ENCODE measurements at places on chromosomes 7 and 10.

- no peak for DNase-seq
These were observed 22.0 kb upstream of the SLC26A4 start for GRCh38 chr7:107638594-107638993.

- DNase-seq: no peak
These were observed 1.7 kb downstream of the VPS37D start for GRCh38 chr7:73669288-73669701.

DNA sequence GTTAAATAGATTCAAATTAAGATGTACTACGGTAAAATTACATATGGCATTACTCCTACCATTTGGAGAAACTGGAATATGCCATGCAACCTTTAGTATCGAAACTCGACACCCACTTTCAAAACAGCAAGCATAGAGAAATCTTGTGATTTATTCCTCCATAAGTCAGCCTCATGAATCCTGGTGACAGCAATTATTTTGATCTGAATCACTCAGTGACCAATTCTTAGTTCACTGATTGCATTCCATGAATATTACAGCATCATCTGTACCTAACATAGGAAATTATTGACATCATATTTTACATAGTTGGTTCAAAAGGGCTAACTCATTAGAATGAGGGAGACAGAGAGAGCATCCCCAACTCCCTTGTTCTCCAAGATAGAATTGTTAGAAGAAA lies 89.6 kb downstream of the CACNB2 start:
- DNase-seq: no peak

DNA sequence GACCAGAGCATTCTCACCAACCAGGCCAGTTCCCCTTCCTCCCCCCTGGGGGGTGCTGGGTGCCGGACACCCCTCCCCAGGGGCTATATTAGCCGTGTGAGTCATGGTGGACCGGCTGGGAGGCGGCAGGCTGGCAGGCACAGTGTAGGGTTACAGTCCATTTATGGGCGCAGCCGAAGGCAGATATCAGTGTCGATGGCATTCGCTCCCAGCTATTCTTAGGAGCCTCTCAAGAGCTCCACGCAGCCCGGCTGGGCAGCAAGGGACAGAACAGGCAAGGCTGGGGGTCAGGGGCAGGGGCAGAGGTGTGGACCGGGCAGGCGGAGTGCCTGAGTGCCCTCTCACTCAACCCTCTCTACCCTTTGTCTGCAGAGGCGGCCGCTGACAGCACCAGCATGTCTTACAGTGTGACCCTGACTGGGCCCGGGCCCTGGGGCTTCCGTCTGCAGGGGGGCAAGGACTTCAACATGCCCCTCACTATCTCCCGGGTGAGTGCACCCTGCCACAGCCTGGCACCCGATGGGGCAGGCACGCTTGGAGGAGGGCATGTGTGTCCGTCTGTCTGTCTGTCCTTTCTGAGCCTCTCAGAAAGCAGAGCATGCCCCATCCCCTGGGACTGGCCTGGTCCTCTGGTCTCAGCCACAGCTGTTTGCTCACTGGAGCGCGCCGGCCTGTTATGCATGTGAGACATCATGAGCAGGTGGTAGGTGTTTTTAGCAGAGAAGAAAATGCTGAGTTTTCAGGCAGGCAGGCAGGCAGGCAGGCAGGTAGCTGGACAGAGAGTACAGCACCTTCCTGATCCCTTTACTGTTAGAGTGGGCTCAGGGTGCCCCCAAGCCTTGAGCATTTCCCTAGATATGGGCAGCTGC lies at the start of gene LDB3:
Gene LDB3 (plus strand): TSS at position 215 of the 869 bp plus-strand sequence. CDS start 181 bp downstream, at position 396.
- DNase-seq: no peak

DNA sequence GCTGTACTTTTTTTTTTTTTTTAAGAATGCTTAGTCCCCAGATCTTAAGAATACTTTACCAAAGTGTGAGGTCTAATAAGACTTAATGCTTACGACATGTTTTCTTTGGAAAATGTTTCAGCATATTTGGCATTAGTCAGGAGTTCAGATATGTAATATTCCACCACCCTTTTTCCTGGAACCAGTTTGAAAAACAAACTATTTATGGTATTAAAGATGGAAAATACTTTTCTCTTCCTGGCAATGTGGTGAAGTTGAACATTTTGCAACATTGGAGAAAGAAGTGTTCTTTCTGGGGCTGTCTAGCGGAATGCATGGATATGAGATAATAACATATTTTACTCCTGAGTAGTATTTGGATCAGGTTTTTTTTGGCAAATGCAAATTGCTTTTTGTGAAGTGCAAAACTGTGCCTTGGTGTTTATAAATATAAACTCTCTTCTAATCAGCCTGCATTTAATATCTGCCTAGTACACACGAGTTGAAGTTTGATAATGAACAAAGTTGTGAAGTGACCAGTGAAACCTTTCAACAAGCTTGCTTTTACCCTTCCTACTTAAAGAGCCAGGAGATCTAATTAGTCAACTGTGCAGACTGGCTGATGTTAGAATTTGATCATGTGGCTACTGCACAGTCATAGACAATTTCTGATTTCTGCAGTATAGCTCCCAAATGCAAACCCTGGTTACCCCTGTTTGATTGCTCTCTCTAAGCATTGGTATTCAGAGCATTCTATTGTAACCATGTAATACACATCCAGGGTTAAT lies 20.9 kb downstream of the MAP3K8 start:
- DNase-seq: no peak

GRCh38 chr7:75650681-75651080 lies 88.1 kb downstream of the HIP1 start:
- DNase-seq: peak; percentile 42

GRCh38 chr10:128900456-128900855 lies 566.6 kb upstream of the MGMT start:
- DNase-seq: no peak

- no peak for DNase-seq
These were observed 753.4 kb downstream of the NRG3 start for GRCh38 chr10:82628373-82628772.

- no peak for DNase-seq
These were observed 249.8 kb downstream of the AUTS2 start for GRCh38 chr7:69847921-69848612.

DNA sequence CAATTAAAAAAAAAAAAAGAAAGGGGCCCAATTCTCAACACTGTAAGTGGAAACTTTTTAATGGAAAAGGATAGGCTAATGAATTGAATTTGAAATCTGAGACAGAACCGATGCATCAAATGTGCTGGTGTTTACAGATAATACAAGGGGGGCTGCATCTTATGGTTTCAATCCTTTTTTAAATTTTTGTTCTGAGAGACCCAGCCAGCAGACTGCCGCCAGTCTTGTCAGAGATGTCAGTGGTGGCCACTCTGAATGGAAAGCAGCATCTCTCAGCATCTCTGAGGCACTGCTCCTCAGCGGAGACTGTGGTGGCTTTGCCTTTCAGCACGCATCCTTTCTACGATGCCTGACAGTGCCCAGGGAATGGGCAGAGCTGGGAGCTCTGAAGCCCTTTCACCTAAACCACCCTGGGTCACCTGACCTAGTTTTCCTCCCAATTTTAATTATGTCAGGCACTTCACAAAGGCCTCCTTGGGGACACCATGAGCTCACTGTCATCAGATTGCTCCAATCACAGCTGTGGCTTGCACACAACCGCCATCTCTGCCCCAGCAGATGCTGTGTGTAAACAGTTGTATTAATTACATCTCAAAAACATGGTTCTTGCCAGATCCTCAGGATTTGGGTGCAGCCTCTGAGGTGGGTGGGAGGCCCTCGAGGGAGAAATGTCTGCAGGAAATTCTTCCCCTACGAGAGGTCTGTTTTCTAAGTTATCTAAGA lies 81.2 kb downstream of the EGFR start:
- DNase-seq: no peak

- no peak for DNase-seq
These were observed 22.0 kb downstream of the PPP1R3C start for GRCh38 chr10:91610919-91611318.

- no peak for DNase-seq
These were observed 200.4 kb downstream of the RNLS start for GRCh38 chr10:88382699-88383098.

DNA sequence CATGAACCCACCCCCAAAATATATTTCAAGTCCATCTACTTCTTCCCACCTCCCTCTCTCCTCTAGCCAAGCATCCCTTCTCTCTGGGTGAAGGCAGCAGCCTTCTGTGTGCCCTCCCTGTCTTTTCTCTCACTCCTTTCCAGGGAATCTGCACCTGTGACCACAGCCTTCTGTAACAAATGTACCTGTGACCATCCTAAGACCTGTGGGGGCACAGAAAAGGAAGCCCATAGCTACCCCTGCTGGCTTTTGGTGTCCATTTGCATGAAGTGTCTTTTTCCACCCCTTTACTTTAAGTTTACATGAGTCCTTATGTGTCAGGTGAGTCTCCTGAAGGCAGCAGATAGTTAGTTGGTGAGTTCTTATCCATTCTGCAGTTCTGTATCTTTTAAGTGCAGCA lies 2.0 kb upstream of the TBXAS1 start:
- DNase-seq: no peak

GRCh38 chr7:11570205-11570604 lies 261.8 kb downstream of the THSD7A start:
- DNase-seq: no peak

- DNase-seq: no peak
These were observed 19.6 kb upstream of the CTTNBP2 start for GRCh38 chr7:117892821-117893220.

DNA sequence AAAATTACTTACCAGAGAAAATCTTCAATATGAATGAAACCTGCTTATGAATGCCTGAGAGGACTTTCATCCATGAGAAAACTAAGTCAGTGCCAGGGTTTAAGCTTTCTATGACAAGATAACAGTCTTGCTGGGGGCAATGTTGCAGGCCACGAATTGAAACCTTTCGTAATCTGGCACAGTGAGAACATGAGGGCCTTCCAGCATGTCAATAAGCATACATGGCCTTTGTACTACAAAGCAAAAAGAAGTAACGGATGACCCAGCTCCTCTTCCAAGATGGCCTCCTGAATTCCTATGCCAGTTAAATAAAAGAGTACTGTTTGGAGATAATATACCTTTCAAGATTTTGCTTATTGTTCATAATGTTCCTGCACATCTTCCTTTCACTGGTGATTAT lies 270.6 kb upstream of the PHF14 start:
- no peak for DNase-seq

DNA sequence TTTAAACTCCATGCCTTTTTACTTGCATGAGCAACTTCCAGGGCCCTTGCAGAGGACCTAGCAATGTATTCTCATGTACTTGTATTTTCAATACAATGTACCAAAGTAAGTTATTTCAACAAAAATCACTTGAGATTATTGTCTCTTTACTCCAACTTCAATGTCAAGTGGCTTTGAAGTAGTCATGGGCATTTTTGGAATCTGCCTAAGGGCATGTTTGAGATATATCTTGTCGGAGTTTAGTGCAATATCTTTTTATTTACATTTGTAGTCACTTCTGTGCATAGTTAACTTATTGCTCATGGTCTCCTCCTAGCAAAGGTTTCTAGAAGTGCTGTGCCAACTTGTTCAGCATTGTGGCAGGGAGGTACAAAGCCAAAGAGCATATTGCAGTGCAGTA lies 508.7 kb upstream of the SEMA3D start:
- no peak for DNase-seq

GRCh38 chr7:104627516-104627915 lies 299.1 kb downstream of the LHFPL3 start:
- DNase-seq: no peak

DNA sequence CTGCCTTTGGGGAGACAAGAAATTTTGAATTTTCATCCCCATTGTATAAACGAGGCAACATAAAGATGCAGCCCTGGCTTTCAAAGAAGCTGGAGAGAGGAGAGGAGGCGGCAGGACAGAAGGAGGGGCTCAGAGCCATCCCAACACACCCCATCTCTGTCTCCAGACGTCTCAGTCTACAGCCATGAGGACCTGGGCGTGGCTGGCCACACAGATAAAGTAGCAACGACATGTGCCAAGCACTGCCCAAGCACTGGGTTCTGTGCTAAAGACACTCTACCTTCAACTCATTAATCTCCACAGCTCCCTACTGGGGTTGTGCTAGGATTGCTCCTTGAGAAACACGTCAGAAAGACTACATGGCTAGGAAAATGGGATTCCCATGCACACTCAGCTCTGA lies 65.2 kb downstream of the DLG5 start:
- no peak for DNase-seq

- DNase-seq: no peak
These were observed 41.2 kb upstream of the ACSL5 start for GRCh38 chr10:112332509-112333228.

GRCh38 chr10:359762-360161 lies 224.5 kb downstream of the ZMYND11 start:
- DNase-seq: no peak

GRCh38 chr10:59362959-59363381 lies 621 bp upstream of the FAM13C start:
- no peak for DNase-seq

DNA sequence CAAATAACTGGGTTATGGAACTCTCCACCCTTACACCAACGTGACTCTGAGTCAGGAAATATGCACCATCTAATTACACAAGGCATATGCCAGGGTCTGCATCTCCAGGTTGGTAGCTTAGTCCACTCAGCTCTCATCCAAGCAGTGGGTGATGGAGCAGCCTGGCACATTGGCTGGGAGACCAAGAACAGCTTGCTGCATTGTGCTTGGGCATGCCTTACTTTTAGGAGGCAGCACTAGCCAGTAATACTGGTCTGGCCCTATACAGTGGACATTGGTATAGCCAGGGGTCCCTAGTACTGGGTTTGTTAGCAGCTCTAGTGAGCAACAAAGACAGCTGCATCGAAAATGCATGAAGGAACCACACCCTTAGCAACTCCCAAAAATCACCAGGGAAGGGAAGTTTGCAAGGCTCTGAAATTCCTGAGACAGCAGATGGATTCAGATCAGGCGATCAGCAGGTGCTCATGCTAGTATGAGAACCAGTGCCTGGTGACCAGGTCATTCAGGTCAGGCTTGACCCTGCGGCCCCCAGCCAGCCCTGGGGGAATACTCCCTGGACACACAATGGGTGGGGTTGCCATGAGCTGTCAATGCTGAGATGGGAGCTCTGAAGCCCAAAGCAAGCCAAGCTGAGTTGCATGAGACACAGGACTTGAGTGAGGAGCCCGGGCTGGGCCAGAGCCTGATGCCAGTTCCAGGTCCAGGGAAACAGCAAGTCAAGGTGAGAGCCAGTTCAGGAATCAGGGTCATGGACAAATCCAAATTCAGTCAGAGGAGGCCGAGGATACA lies 217.9 kb upstream of the ZMIZ1 start:
- no peak for DNase-seq

DNA sequence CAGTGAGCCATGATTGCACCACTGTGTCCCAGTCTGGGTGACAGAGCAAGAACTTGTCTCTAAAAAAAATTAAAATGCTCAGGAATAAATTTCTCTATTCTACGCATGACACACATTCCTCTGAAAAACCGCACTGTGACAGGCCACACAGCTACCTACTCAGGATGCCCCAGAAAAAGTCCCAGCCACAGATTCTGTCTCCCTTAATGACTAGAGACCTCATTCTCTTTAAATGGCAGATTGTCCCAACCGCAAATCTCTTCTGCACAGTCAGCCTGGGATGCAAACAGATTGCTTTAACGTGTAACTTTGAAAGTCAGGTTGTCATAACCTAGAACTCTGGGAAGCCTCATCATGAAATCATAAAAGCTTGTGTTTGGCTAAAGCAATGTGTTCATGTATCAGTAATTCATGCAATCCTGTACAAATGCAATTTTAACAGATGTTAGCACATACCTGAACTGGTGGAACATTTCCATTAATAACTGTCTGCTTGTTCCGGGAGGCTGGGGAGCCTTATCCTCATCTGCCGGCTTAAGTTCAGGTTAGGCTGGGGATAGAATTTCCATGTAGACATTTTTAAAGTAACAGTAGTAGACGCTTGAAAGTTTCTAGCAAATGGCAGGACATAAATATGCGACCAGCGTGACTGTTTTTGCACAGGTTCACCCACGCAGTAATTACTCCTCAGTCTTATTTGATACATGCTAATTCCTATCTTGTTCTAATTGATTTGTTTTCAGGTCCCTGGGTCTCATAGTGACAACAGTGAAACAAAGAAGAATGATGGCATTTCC lies 26.2 kb upstream of the MSRB2 start:
- no peak for DNase-seq

All from GDM1 (cell line).